ENCODE measurements at places on chromosomes 3 and 15. TPM values are rescaled to one million over a fixed set of nuclear protein-coding genes. Genes with fewer than 3 reads are reported as not detected.

KIF15 gene
- 26.5 TPM for total RNA-seq

LRRC34 gene
- 4.7 TPM for total RNA-seq

ZCWPW2 gene
- not detected for total RNA-seq

DNA sequence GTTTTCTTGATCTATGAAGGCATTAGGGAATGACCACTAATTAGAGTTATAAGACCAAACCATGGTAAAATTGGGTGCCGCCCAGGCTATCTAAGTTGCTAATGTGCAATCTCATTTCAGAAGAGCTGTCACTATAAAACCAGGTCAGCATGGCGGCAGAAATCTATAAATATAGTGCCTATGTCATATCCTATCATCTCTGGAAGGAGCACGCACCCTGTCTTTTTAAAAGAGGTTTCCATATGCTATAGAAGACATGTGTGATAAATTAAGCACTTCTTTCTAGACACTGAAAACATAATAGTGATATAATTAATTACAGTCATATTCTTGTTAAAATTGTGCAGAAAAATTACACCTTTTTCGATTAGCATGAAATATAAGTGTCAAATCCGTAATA lies 152.0 kb upstream of the MDFIC2 start:
- H3K4me3 ChIP-seq: no peak overlapping the region
- no peaks in the 10 kb centered on the region for H3K4me1 ChIP-seq
- no peaks in the 10 kb centered on the region for H3K36me3 ChIP-seq

DNA sequence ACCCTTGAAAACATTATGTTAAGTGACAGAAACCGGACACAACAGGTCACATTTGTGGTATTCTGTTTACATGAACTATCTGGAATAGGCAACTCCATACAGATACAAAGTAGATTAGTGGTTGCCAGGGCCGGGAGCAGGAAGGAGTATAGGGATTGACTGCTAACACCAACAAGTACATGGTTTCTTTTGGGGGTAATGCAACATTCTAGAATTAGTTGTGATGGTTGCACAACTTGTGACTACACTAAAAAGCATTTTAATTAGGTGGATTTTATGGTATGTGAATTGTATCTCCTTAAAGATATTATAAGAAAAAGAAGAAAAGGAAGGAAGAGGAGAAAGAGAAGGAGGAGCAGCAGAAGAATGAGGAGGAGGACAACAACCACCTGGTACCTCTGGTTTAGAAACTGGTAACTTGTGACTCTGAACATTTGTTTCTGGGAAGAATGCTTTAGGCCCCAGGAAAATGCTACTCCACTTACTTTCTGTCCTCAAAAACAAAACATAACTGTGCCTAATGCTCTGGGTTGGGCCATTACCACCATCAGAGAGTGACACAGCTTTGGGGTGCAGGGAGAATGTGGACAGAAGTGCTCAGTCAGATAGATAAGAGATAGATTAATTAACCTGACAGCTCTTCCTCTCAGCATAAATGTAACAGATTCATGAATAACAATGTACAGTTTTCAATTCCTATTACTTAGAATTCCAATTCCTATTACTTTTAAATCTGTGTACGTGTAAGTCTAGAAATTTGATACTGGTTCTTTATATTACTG lies 20.3 kb downstream of the SETMAR start:
- no peak for DNase-seq
- no peak overlapping the region for H3K27ac ChIP-seq
- H3K36me3 ChIP-seq: no peaks in the 10 kb centered on the region

- no peak overlapping the region for H3K27ac ChIP-seq
- H3K36me3 ChIP-seq: no peaks in the 10 kb centered on the region
- H3K4me3 ChIP-seq: no peak overlapping the region
- peaks cover 4% of the 10 kb centered on the region for H3K27me3 ChIP-seq
These were observed 196.3 kb downstream of the DTWD1 start for GRCh38 chr15:49817100-49817499.

GRCh38 chr3:184211297-184211696 lies 18.1 kb upstream of the VWA5B2 start:
- no peak overlapping the region for H3K4me3 ChIP-seq
- H3K4me1 ChIP-seq: no peaks in the 10 kb centered on the region
- peaks cover 24% of the 10 kb centered on the region for H3K27me3 ChIP-seq
- H3K36me3 ChIP-seq: no peaks in the 10 kb centered on the region
- no peak overlapping the region for H3K27ac ChIP-seq

DNA sequence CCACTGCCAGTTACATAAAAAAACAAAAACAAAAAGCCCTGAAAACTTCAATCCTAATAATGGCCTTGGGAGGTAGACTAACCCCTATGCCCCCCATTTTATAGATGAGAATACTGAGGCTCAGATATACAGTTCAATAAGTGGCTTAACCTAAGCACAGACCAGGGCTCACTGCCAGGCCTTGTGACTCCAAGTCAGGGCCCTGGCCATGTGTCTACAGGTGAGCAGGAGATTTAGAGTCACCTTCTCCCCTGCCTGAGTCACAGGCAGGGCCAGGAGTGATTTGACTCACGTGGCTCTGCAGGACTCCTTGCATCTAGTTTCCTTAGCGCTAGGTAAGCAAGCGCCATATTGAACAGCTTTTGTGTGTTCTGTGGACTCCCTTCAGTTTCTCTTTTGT lies 98.6 kb upstream of the ETV5 start:
- H3K27me3 ChIP-seq: peaks cover 16% of the 10 kb centered on the region
- no peak for DNase-seq
- peaks cover 2% of the 10 kb centered on the region for H3K4me1 ChIP-seq
- H3K36me3 ChIP-seq: no peaks in the 10 kb centered on the region
- H3K4me3 ChIP-seq: no peak overlapping the region
- no peak overlapping the region for H3K27ac ChIP-seq

DNA sequence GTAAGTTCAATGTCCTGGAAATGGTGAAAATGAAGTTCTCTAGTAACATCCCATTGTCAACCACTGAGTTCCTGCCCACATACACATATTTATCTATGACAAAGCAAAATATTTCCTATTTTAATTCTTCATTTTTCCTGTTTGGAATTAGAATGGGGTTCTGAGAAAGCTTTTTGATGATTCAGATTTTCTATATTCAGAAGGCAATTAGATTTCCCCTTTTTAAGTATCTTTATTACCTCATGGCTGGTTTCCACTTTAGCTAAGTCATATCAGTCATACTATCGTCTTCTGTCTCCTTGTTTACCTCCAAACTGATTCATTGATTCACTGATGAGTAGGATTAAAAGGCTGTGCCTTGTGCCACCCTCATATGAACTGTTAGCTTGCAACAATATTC lies 17.9 kb downstream of the ETFA start:
- H3K4me3 ChIP-seq: no peak overlapping the region
- no peaks in the 10 kb centered on the region for H3K27me3 ChIP-seq
- peaks cover 14% of the 10 kb centered on the region for H3K36me3 ChIP-seq
- peak overlapping the region; percentile 35 for H3K27ac ChIP-seq
- no peak for DNase-seq

DNA sequence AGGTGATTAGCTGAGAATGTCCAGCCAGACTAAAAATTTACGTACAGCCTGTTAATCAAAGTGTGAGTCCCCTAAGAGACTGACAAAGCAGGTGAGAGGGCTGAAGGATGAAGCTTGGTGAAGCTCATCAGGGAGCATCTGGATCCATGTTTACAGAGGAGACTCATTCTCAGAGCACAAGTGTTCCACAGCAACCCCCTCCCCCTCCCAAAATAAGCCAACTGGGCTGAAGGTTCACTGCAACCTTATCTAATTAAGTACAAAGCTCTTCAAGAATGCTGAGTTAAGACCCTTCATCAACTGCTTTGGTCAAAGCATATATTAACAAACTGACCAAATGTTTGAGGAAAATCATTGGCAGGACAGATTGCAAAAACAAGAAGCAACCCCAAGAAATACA lies 262.6 kb upstream of the ZNF385D start:
- H3K27ac ChIP-seq: no peak overlapping the region
- H3K36me3 ChIP-seq: no peaks in the 10 kb centered on the region
- no peaks in the 10 kb centered on the region for H3K4me1 ChIP-seq
- H3K27me3 ChIP-seq: no peaks in the 10 kb centered on the region
- H3K4me3 ChIP-seq: no peak overlapping the region
- DNase-seq: no peak

- no peaks in the 10 kb centered on the region for H3K4me1 ChIP-seq
- DNase-seq: no peak
- H3K27me3 ChIP-seq: no peaks in the 10 kb centered on the region
- no peak overlapping the region for H3K4me3 ChIP-seq
- no peak overlapping the region for H3K27ac ChIP-seq
These were observed 80.0 kb upstream of the EPHA6 start for GRCh38 chr3:96734273-96735009.

GRCh38 chr15:91891788-91892345 lies 38.4 kb downstream of the SLCO3A1 start:
- peaks cover 5% of the 10 kb centered on the region for H3K4me1 ChIP-seq
- no peak for DNase-seq
- peaks cover 12% of the 10 kb centered on the region for H3K36me3 ChIP-seq
- no peaks in the 10 kb centered on the region for H3K27me3 ChIP-seq

DNA sequence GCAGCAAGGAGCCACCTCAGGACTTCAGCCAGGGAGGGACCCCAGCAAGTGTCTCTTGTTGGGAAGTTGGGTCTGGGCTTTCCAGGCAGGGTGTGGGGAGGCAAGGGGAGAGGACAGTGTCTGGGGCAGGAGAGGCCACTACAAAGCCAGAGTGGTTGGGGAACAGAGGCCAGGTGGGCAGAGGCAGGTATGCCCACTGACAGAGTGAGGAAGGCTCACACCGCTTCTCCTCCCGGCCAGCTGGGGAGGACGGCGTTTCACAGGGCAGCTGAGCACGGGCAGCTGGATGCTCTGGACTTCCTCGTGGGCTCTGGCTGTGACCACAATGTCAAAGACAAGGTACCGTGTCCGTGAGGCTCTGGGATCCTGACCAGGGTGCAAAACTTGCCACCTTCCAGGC lies 15.0 kb downstream of the ANKDD1A start:
- no peak overlapping the region for H3K27ac ChIP-seq
- no peaks in the 10 kb centered on the region for H3K36me3 ChIP-seq
- H3K4me1 ChIP-seq: peaks cover 11% of the 10 kb centered on the region
- DNase-seq: no peak

GRCh38 chr3:141055536-141056445 lies 4.6 kb downstream of the SPSB4 start:
- H3K36me3 ChIP-seq: no peaks in the 10 kb centered on the region
- H3K4me3 ChIP-seq: no peak overlapping the region
- peaks cover 5% of the 10 kb centered on the region for H3K4me1 ChIP-seq
- no peak overlapping the region for H3K27ac ChIP-seq
- DNase-seq: no peak
- peaks cover 37% of the 10 kb centered on the region for H3K27me3 ChIP-seq

DNA sequence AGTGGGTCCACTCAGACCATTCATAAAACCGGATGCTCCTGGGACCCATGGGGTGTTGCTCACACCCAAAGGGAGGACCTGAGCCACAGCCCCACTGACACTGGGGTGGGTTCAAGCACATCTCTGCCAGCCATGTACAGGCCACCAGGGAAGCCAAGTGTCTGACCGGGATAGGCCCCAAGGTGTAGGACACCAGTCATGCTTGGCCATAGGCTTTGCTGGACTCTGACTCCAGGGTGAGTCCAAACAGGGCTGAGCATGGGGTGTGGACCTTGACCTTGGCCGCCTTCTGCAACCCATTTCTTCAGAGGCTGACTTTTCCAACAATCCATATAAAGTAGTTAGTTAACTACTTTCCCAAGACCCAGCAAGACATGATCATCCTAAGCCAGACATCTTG lies 31.4 kb upstream of the DUSP7 start:
- peaks cover 4% of the 10 kb centered on the region for H3K36me3 ChIP-seq
- no peak overlapping the region for H3K4me3 ChIP-seq
- DNase-seq: no peak
- peaks cover 24% of the 10 kb centered on the region for H3K4me1 ChIP-seq
- H3K27me3 ChIP-seq: no peaks in the 10 kb centered on the region

DNA sequence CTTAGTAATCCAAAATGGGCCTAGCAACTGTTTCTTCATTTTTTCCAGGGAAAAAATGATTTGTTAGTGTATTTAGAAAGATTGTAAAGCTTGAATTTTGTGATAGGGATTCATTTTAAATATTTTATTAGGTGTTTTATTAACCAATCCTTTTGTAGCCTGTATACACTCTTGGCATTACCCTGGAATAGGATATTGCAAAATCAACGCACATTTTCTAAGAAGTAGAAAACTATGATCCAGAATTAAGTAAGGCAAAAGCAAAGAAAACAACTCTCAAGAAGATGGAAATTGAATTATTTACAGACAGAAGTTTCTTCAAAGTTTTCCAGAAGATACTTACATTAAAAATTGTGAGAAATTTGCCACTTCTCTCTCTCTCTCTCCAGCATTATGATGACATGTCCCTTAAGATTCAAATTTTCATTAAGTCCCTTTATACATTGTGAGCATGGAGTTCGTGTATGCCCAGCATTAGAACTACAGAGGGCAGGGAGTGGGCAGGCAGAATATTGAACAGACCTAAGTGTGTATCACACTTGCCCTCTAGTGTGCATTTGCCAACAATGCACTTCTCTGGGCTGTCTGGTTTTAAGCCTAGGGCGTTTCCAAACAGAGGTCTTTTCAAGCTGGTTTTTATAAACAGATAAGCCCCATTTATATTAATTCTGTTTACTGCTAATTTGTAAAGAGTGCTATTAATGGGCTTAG lies 28.5 kb upstream of the CMSS1 start:
- H3K36me3 ChIP-seq: no peaks in the 10 kb centered on the region
- H3K4me3 ChIP-seq: no peak overlapping the region
- H3K4me1 ChIP-seq: no peaks in the 10 kb centered on the region

DNA sequence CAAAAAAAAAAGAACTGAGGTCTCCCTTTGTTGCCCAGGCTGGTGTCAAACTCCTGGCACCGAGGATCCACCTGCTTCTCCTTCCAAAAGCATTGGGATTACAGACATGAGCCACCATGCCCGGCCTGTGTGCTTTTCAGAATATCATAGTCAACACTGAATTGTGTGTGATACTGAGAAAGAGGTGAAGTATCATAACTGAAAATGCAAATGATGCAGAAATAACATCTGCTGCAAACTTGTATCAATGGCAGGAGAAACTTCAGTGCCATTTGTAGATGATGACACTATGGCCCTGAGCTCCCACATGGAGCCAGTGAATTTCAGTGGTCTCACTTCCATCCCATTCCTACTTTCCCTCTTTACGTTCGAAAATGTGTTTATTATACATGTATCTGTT lies 21.9 kb downstream of the IL12A start:
- peaks cover 40% of the 10 kb centered on the region for H3K4me1 ChIP-seq
- H3K27me3 ChIP-seq: no peaks in the 10 kb centered on the region
- H3K4me3 ChIP-seq: no peak overlapping the region
- no peak overlapping the region for H3K27ac ChIP-seq
- no peak for DNase-seq
